ENCODE measurements at places on chromosomes 5 and 9.
A peak's percentile ranks its signal among the peaks of the same experiment; 100 is the strongest.

- DNase-seq = no peak
These were observed 269.6 kb upstream of the RIOK2 start for GRCh38 chr5:97452646-97453045.

GRCh38 chr9:8709731-8710130 lies 910.2 kb upstream of the DMAC1 start:
- no peak for DNase-seq

DNA sequence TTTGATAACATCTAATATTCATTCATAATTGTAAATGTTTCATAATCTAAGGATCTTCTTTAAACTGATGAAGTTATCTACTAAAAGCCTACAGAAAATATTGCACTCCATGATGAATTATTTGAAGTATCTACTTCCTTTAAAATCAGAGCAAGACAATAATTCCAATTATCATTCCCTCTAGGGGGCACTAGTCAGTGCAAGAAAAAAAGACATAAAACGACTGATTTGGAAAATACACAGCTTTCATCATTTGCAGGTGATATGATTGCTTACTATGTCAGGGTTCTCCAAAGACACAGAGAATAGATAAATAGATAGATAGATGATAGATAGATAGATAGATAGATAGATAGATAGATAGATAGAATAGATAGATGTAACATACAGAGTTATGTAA lies 13.5 kb upstream of the GRM6 start:
- peak; percentile 26 for DNase-seq

DNA sequence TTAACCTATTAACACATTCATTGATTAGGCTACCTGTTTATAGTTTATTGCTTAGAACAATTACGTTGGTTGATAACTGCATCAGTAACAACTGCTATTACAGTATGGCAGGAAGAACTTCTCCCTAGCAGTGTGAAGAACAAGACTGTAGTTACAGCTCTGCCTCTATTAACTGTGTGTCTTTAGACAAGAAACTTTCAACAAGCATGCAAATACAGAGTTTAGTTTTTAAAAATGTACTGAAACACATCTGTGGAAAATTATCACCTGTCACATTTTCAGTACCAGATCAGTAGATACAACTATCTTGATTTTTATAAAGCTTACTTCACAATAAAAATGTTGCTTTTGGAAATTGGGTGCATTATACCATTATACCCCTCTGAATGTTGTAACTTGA lies 22.2 kb downstream of the ELL2 start:
- no peak for DNase-seq

DNA sequence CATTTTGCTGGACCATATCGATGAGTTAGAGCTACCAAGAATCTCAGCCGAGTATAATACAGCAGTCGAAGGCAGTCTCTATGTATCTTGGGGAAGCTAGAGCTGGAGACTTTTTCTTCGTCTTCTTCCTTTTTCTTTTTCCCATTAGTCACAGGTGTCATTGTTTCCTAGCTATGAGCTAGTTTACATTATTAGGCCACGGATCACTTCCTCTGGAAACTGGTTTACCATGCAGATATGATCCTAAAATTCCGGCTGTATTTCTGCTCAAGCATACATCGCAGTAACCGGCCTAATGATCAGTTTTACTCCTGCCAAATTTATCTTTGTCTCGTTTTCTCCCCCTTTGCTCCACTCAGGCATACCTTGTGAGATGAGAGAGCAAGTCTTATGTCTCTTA lies 312.8 kb downstream of the ARHGAP26 start:
- DNase-seq = no peak

DNA sequence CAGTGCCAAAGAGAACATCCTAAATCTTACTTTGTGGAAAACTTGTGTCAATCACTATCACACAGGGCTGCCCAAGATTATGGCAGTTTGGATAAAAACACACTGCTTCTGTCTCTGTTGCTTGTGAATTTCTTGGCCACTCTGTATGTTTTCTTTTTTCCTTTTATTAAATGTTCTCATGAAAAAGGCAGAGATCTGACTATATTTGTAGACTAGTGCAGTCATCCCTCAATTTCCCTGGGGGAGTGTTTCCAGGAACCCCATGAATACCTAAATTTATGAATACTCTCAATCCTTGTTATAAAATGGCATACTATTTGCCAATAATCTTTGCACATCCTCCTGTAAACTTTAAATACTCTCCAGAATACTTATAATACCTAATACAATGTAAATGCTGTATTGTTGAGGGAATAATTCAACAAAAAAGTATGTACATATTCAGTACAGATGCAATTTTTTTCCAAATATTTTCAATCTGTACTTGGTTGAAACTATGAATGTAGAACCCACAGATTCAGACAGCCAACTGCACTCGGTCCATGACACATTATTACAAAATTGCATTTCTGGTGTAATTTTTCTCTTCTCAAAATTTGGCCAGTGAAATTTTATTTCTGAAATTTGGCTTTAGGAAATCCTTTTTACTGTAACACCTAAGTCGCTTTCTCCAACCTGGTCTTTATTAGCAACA lies 391.9 kb upstream of the PRR16 start:
- DNase-seq = no peak
